ENCODE measurements at places on chromosomes 13 and 19. TPM values are rescaled to one million over a fixed set of nuclear protein-coding genes. Genes with fewer than 3 reads are reported as not detected.
A peak's percentile ranks its signal among the peaks of the same experiment; 100 is the strongest.

The ONECUT3 gene
- not detected for total RNA-seq

- DNase-seq, result peak; percentile 46
Measured at GRCh38 chr19:32581705-32582179, 752 bp downstream of the PDCD5 start.

DNA sequence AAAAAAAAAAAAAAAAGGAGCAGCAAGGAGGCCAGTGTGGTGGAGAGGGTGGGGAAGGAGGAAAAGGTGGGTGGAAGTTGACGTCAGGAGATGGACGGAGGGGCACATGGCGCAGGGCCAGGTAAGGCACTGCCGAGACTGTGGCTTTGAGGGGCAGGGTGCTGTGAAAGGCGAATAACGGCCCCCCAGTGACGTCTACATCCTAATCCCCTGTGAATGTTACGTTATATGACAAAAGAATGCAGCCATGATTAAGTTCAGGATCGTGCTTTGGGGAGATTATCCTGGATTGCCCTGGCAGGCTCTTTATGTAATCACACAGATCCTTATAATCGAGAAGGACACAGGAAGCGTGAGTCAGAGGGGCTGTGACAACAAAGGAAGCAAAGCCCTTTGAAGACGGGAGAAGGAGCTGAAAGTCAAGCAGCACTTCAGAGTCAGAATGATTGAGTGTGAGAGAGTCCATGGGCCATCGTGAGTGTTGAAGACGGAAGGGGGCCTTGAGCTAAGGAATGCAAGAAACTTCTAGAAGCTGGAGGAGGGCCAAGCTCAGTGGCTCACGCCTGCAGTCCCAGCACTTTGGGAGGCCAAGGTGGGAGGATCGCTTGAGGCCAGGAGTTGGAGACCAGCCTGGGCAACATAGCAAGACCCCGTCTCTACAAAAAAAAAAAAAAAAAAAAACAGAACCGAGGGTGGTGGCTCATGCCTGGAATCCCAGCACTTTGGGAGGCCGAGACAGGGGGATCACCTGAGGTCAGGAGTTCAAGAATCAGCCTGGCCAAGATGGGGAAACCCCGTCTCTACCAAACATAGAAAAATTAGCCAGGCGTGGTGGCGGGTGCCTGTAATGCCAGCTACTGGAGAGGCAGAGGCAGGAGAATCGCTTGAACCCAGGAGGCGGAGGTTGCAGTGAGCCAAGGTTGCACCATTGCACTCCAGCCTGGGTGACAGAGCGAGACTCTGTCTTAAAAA lies 13.8 kb upstream of the CEACAM16 start:
- peak; percentile 76 for DNase-seq

DNA sequence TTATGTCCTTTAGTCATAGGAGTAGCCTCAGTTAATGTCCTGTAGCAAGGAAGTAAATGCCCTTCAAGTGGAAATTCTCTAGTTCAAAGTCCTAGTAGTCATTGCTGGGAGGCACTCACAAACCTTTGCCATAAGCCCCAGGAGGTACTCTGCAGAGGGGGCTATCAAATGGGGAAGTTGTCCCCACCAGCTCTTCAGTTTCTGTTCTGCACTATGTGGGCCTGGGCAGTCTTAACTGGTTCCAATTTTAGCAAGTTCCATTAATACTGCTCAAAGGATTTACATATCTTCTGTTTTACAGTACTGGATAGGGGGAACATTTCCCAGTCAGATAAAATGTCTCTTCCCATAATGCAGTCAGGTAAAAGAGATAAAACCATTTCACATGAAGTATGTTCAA lies 101.3 kb downstream of the B3GLCT start:
- DNase-seq, result no peak

DNA sequence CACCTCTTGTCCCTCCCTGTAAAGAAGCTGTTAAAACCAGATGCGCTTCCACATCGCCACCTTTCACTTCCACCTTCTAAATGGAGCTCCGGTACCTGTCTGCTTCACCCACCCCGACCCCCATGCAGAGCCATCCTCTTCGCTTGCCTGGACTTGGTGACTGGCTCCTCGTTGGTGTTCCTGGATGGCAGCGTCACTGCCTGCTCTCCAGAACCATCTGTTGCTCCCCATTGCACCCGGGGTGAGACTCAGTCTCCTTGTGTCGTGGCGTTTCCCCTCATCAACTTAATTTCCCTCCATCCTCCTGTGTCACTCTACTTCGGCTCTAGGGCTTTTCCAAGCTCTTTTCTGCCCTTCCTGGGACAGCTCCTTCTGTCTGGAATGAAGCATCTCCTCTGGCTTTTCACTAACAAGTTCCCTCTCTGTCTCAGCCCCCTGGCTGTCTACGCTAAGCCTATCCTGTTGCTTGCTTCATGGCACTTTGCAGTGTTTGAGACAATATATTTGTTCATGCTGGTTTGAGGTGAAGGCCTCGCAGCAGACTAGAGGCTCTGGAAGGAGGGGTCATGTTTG lies 10.3 kb downstream of the CEBPG start:
- no peak for DNase-seq

- no peak for DNase-seq
Measured at GRCh38 chr19:46603752-46604231, 2.7 kb downstream of the CALM3 start.

DNA sequence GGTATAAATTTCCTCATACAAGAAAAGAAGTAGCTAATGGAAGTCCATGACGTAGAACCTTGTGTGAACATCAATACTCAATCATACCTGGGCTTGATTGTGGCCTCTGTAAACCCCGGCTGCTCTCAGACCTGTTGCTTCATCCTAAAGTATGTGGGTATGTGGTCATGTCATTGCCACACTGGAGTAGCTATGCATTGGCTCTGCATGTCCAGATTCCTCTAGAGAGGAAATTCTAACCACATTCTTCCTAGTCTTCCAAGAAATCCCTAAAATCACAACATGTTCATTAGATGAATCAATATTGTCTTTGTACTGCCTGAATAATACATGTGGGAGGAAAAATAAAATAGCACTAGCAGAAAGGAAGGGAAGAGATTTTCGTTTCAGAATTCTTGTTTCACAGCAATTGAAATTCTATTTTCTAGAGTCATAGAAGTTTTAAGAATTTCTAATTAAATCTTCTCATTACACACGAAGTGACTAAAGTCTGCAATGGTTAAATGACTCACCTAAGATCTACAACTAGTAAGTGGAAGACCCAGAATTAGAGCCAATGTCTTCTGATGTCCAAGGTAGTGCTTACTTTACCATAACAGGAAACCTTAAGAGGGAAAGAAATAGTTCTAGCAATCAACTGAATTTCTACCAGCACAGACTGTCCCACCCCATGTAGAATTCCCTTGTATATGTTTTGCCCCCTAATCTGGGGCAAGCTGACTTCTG lies 28.0 kb downstream of the RXFP2 start:
- no peak for DNase-seq
